ENCODE measurements at places on chromosomes 5 and 9. TPM values are rescaled to one million over a fixed set of nuclear protein-coding genes. Genes with fewer than 3 reads are reported as not detected.

Gene RANBP17
- total RNA-seq = 2.9 TPM

Gene APBA1
- 12.9 TPM for total RNA-seq

Gene IL3
- total RNA-seq = not detected

Gene WWC1
- not detected for total RNA-seq

Gene ACTBL2
- not detected for total RNA-seq

Gene P4HA2
- total RNA-seq = 51.8 TPM

Gene KIF2A
- total RNA-seq = 36.4 TPM

Gene NR5A1
- total RNA-seq = not detected

Gene IER5L
- 19.2 TPM for total RNA-seq

Gene CDKN2B-AS1
- total RNA-seq = 1.1 TPM

Gene PCSK1
- total RNA-seq = 2.8 TPM

Gene WNT8A
- not detected for total RNA-seq

Gene GABRP
- total RNA-seq = 1.5 TPM

Gene SPATA6L
- total RNA-seq = 0.94 TPM

Gene ACTL7B
- total RNA-seq = not detected

Gene CDX1
- total RNA-seq = not detected

Gene MAMDC2
- 4.9 TPM for total RNA-seq

Gene SLC1A3
- total RNA-seq = 0.34 TPM

Gene KIF27
- total RNA-seq = 0.73 TPM

Gene ORM2
- total RNA-seq = not detected

Gene AGXT2
- not detected for total RNA-seq
